PC-9 (cell line): ENCODE measurements at places on chromosomes 11 and 22. TPM values are rescaled to one million over a fixed set of nuclear protein-coding genes. Genes with fewer than 3 reads are reported as not detected.

Gene HTR3B
- total RNA-seq = not detected in 2 replicates

Gene CHST1
- total RNA-seq = not detected in 2 replicates

Gene PGA4
- total RNA-seq = not detected in 2 replicates

Gene SNRPD3
- 77.1 and 117 TPM in 2 replicates for total RNA-seq

Gene KCNQ1OT1
- total RNA-seq = 3.4 and 4.3 TPM in 2 replicates

Gene OVCH2
- total RNA-seq = 4.8 and 5.3 TPM in 2 replicates

Gene HTR3A
- total RNA-seq = not detected in 2 replicates

Gene RRM1
- total RNA-seq = 57.7 and 68.1 TPM in 2 replicates
